ENCODE measurements at places on chromosomes 11 and 22.

DNA sequence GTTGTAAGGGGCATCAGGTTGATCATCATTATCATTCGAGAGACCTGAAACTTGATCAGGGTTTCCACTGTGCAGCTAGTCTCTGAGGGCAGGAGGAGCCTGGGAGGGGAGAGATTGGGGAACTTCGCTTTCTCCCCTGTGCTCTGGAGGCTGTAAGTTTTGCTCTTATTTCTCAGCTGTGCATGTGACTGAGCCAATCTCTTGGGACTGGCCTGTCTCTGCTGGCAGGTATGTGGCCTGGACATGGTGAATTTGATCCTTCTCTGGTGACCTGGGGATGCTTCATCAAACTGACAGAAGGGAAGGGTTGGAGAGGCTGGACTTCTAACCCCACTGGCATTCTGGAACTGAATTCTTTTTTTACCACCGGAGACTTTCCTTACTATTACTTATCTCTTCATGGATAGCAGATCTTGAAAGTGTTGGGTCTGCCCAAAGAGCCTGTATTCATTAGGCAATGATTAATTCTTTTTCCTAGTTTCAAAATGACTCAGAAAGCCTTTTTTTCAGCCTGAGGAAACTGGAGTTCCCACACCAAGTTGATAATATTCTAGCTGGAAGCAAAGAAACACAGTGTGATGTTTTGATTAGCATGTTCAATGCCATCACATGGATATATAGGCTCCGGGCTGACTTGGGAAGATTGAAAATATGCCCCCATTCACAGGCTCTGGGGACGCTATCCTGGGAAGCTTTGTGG, 36.5 kb downstream of the TSPAN18 start:
- DNase-seq, result no peak

GRCh38 chr11:119166368-119167076, 2.0 kb upstream of the NLRX1 start:
- DNase-seq, result no peak

DNA sequence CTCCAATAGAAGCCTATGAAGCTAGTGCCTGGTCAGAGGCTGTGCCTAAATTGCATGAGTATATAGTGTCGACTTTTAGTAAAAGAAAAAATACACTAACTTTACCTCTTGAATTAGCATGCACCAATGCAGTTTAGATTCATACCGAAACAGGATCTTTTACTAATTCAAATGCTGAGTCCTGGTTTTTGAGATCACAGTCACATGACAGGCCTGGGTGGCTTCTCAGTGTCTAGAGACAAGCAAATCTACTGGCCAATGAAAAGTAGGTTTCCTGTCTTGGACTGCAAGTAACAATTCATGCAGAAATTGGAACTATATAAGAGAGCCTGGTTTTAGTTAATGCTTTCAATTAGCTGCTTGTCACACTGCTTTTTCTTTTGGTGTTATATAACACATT, 7.2 kb downstream of the ARHGEF12 start:
- DNase-seq, result no peak

- no peak for DNase-seq
These were observed 27.0 kb downstream of the CSTF3 start for GRCh38 chr11:33134276-33134675.

- no peak for DNase-seq
These were observed 5.2 kb downstream of the FXYD2 start for GRCh38 chr11:117819096-117820040.

DNA sequence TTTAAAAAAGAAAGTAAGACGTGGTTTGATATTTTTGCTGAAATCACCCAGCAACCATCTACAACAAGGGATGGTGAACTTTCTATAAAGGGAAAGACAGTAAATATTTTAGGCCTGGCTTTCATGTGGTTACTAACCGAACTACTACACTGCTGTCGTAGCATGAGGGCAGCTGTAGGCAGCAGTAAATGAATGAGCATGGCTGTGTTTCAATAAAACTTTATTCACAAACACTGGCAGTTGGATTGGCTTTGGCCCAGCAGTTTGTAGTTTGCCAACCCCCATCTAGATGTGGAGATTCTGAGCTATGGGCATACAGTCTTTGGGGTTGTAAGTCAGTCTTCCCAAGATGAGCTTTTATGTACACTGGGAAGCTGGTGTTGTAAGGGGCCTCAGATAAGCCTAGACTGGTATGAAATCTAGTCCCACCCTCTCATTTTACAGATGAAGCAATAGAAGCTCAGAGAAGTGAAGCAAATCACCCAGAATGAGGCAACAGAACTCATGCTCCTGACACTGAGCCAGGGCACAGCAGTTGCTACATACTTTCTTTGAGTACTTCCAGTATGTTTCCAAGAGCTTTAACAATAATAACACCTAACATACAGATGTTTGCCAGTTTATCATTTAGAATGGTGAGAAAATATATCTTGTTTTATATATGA, 204.4 kb downstream of the ADAMTS15 start:
- DNase-seq, result peak; percentile 63

- DNase-seq, result no peak
These were observed 7.2 kb downstream of the PIWIL4 start for GRCh38 chr11:94574193-94574961.

DNA sequence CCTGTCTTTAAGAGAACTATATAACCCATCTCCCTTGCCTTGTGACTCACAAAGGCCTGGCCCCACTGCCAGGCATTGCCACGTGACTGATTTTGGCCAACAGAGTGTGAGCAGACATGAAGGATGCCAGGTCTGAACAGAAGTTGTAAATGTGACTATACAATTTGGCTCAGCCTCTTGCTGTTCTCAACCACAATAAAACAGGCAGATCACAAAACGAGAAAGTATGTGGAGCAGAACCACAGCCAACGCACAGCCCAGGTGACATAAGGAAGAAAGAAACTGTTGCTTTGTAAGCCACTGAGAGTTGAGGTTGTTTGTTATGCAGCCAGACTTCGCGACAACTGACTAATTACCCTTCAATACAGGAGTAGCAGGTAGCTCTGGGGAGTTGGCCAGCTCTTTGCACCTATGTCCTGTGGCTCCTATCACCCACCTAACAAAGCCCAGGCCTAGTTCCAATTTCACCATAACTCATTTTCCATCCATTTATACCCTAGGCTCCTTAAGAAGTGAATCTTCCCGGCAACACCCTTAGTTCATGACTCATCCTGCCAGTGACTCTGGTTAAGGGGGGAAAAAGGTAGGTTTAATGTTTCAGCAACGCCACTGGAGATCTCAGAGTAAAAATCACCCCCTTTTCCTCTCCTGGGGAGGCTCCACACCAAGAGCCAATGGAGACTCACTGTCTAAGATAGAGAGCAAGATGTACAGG, 53.7 kb downstream of the GALNT18 start:
- no peak for DNase-seq

DNA sequence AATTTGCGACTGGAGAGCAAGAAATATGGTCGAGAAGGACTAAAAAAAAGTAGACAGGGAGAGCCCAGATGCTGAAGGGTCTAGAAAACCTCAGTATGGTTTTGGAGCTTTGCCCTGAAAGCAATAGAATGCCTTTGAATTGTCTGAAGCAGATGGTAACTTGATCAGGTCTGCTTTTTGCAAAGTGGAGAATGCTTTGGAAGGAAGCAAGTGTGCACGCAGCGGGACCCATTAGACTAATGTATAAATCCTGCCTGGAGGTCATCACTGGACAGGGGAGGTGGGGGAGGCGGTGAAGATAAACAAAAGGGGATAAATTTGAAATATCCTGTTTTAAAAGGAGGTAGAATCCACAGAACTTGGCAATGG, 757 bp upstream of the HINFP start:
- DNase-seq, result no peak

DNA sequence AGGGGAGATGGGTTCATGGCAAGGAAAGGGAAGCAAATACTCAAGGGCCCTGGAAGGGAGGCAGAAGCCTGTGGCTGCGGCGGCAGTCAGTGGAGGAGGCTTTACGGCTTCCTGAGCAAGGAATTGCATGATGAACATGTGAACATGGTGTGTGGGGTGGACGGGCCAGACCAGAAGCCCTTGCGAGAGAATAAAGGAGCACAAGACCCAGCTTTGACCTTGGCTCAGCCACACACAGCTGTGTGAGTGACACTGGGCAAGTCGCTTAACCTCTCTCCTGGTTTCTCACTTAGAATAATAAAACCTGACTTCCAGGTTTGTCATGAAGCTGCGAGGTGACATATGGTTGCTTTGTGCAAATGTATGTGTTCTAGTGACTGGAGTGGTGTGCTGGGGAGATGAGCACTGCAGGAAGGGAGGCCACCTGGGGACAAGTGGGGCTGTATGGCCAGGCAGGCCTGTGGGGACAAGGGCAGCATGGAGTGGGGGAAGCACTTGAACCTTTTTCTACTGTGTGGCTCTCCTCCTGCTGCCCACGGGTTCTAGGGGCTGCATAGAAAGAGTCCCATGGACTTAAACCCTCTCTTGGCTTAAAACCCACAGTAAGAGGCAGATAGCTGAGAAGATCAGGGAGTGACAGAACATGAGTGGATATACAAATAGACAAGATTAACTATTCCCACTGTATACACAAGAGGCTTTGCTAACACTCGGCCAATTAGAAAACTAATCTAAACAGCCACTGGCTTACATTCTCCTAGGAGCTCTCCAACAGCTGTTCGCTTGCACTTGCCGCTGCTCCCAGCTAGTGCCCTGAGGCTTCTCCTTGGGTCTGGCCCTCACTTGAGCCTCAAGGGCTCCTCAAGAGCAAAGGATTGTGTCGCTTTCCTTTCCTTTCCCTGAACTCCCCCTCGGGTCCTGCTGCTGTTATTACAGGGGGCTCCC, 67.3 kb upstream of the CDON start:
- DNase-seq, result no peak

DNA sequence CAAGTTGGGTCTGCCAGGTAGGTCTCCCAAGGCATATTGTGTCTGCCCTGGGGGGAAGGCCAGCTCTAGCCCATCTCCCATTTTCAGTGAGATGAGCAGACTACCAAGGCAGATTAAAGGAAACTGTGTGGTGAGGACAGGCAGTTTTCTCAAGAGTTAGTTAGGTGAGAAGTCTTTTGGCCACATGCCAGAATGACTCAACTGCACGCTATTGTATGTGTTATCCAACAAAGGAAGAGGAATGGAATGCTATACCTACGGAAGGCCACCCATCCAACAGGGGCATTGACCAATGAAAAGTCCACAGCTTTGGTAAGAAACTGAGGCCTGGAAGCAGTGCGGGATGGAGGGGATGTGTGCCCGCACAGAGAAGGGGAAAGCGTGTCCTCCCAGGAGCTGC, 941.7 kb downstream of the NTM start:
- no peak for DNase-seq
